Right ventricle myocardium superior (tissue), 1 donor: ENCODE measurements at places on chromosomes 5 and 9. TPM values are rescaled to one million over a fixed set of nuclear protein-coding genes. Genes with fewer than 3 reads are reported as not detected.

GRCh38 chr9:124769549-124770358 lies 1.4 kb downstream of the NR6A1 start:
- DNase-seq: peak; percentile 55

- DNase-seq: no peak
Measured at GRCh38 chr9:107504585-107505455, 15.3 kb upstream of the KLF4 start.

GRCh38 chr9:69535286-69535832 lies 136.8 kb downstream of the APBA1 start:
- no peak for DNase-seq

NLN gene
- 15.1 TPM for total RNA-seq

DNA sequence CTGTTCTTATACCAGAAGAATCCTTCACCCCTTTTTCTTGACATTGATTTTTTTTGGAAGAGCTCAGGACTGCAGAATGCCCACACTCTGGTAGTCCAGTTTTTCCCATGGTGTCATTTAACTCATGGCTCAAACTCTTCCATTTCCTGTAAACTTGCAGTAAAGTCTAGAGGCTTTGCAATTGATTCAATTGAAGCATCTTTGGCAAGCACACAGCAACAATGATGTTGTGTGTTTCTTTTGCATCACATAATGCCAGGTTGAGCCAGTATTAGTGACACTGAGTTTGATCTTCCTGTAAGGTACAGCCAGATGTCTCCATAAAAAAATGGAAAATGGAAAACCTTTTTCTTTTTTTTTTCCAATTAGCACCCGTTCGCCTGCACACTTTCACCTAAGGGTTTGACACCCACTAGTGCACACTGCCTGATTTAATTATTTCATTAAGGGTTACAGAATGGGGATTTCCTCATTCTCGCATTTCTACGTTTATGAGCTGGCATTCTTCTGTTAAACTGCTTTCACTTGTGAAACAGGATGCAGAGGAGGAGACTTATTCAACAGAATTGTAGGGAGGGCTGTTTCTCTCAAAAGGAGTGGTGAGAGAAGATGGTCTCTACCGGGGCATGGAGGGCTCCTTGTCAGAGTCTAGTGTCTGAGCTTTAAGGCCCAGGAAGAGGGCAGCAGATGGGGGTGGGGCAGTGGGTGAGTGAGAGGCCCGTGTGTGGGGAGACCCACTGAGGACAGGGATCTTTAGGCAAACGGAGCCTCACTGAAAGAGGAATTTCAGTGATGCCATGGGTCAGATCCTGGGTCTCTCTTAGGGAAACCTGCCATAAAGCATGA lies 2.2 kb upstream of the S1PR3 start:
- no peak for DNase-seq

DNA sequence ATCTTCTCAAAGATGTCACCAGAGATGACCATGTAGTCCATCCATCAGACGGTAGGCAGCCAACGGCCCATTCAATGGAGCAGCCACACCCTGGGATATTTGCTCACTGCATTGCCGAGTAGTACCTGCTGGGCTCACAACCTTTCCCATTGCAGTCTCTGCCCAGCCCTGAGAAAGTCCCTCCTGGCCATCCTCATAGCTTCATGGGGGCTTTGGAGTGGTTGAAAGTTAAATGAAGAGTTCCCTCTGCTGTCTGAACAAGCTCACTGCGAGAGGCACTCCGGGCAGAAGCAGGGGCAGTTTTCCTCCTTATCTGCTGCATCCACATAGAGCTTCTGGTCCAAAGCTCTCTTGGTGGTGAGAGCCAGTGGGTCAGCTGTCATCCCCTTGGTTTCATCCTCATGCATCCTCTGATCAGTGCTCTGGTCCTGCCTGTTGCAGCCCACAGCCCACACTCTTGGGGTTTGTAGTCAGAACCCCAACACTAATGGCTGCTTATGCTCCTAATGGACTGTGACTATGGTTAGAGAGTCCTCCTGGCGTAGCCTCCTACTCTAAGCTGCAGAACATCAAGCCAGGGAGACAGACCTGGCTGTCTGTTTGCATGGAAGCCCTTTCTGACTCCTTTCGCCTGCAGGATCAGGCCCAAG lies 23.3 kb downstream of the TNFSF8 start:
- DNase-seq: no peak
